ENCODE measurements at places on chromosomes 16 and 17.

- no peak for DNase-seq
Observed at GRCh38 chr16:78900044-78900811, 700.3 kb downstream of the MAF start.

DNA sequence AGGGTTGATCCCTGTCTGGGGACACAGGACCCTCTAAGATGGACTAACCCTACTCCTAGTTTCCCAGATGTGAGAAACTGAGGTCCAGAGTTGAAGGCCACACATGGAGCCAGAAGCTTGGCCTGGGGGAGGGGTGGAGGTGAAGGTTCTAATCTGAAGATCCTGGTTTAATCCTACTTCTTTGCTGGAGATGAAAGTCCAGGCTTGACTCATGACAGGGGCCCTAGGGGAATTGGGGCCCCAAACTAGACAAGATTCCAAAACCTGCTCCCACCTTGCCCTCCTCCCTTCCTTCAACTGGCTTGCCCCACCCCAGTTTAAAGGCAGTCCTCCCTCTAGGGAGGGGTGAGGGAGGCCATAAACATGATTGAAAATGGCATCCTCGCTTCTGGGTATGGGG is 21.6 kb downstream of the IGF2BP1 start:
- no peak for DNase-seq

DNA sequence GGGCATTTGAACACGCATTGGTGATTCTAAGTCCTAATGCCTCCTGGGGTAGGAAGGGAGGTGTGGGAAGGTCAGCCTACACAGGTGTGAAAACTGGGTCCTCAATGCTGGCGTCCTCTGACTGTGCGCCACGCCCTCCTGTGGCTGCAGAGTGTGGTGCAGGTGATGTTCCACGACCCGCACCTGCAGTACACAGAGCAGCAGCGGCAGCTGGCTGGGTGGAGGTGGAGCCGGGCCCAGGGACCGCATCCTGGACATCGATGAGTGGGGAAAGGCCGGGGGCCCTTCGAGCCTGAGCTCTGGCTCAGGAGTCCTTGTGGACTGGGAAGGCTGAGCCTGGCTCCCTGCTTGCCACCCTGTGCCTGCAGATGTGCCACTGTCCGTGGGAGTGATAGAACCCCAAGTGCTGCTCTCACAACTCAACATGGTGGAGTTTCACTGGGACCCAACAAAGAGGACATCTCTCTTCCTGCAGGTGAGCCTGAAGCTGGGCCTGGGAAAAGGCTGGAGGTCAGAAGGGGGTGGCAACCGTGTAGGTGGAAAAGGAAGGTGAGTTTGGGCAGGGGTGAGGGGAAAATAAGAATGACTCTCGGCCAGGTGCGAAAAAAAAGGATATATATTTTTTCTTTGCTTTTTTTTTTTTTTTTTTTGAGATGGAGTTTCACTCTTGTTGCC is 14.0 kb upstream of the STAC2 start:
- DNase-seq, result peak; percentile 65

- no peak for DNase-seq
Observed at GRCh38 chr16:22195695-22196558, 10.2 kb upstream of the EEF2K start.

- no peak for DNase-seq
Observed at GRCh38 chr17:9284884-9285283, 263.6 kb downstream of the NTN1 start.

DNA sequence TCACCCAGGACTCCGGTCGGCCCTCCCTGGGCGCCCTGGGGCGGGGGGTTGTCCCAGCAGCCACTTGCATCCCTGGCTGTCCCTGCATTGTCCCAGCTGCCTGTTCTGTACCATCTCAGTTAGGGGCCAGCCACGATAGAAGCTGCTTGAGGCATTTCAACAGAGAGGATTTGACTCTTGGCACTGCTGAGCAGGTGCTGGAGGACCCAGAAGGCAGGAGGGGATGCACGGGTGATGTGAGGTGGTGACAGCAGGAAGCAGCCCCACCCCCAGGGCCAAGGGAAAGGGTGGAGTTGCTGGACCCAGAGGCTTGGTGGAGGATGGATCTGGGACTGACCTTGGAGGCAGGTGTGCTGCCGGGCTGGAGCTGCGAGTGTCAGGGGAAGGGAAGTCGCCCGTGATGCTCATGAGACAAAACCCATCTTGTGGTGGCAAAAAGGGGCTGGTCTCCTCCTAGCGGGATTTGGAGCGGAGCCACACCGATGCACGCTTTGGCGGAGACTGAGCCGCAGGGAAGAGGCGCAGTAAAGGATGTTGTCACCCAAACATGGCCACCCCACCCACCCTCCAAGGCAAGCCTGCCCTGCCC is 188.0 kb upstream of the GSE1 start:
- no peak for DNase-seq

GRCh38 chr17:80959330-80960036 is 32.2 kb upstream of the CHMP6 start:
- no peak for DNase-seq

DNA sequence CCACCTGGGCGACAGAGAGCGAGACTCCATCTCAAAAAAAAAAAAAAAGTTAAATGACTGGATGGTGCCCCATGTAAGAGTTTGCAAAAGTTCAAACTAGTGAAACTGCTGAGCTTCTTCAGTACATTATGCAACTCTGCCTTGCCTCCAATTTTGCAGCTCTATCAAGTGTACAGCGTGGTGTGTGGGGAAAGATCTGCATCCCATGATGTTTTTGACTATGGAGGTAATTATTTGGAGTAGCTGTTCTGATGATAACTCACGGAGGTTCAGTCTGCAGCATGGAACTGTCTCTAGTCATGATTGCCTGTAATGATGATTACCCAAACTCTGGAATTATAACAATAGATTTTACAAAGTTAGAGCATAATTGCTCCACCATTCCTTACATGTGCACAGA is 149.6 kb downstream of the PITPNC1 start:
- DNase-seq, result no peak

GRCh38 chr17:79622122-79622601 is 11.3 kb upstream of the RBFOX3 start:
- DNase-seq, result no peak

DNA sequence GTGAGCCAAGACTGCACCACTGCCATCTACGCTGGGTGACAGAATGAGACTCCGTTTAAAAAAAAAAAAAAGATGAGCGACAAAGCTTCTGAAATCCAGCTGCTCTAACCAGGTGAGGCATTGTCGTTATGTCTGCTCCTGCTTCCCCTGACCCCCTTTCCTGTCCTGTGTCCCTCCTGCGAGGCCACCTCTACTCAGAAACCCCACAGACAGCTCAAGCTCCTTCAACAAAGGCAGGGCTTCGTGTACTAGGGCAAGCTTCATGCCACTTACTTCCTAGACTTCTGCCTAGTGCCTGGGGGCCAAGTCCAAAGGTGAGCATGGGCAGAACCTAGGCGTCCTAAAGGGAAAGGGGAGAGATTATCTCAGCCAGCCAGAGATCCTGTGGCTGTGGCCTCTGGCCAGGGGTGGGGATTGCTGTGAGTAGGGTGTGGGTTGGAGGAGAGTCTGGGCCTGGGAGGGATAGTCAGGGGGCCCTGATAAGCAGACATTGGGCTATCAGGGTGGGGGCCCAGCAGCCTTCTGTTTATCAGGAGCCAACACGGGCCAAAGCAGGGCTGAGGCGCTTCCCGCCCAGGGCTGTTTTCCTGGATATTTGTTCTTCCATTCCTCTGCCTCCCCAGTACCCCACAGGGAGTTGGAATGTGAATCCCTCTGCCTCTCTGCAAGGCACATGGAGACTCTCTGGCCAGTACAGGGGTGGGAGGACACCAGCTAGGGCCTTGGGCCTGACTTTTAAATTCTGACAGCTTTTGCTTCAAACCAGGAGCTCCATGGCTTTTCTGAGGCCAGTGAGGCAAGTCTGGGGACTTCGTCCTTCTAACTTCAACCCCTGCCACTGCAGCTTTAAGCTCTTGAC is 10.4 kb downstream of the ERAL1 start:
- DNase-seq, result no peak

- DNase-seq, result no peak
Observed at GRCh38 chr17:76685846-76686245, 24.9 kb downstream of the MXRA7 start.

GRCh38 chr17:21240369-21241055 is 12.7 kb downstream of the NATD1 start:
- no peak for DNase-seq

DNA sequence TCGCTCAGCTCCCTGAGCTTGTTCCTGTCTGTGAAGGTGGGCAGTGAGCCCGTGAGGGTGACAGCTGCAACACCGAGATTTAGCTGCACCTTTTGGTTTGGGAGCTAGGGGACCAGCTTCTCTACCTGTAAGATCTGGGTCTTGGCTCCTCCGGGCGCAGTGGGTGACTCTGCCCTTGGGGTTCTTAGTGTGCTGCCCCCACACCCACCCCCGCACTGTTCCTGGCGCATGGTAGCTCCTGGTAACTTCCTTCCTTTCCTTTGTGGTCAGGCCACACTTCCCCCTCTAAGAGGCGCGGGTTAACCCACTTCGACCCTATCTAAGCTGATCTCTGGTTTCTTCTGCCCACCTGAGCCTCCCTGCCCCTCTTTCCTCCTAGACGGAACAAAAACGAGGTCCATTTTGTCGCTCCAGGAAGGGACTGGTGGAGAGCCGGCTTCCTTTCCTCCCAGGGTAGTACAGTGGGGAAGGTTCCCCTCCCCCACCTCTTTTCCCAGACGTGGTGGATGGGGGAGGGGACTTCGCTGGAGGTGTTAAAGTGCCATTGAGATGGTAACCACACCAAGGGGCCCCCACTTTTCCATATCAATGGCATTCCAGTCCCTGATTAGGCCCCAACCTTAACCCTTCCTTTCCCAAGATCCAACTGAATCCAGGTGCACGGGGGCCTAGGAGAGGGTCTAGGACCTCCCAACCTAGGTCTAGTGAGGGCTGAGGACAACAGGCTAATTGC is 4.6 kb upstream of the CLDN9 start:
- no peak for DNase-seq

DNA sequence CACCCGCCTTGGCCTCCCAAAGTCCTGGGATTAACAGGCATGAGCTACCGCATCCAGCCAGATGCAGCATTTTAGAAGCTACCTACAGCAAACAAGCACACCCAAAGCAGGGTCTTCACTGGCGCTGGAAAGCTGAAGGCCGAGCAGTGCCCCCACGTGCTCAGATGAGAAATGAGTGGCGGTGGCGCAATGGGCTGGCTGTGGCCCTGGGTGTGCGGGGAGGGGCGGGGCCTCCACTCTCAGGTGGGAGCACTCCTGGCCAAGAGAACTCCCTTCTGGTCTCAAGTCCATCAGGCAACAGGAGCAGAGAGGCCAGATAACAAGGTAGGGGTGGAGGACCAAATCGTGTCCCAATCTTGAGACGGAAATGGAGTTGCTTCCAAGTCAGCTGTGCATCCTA is 12.1 kb downstream of the TMEM11 start:
- no peak for DNase-seq

DNA sequence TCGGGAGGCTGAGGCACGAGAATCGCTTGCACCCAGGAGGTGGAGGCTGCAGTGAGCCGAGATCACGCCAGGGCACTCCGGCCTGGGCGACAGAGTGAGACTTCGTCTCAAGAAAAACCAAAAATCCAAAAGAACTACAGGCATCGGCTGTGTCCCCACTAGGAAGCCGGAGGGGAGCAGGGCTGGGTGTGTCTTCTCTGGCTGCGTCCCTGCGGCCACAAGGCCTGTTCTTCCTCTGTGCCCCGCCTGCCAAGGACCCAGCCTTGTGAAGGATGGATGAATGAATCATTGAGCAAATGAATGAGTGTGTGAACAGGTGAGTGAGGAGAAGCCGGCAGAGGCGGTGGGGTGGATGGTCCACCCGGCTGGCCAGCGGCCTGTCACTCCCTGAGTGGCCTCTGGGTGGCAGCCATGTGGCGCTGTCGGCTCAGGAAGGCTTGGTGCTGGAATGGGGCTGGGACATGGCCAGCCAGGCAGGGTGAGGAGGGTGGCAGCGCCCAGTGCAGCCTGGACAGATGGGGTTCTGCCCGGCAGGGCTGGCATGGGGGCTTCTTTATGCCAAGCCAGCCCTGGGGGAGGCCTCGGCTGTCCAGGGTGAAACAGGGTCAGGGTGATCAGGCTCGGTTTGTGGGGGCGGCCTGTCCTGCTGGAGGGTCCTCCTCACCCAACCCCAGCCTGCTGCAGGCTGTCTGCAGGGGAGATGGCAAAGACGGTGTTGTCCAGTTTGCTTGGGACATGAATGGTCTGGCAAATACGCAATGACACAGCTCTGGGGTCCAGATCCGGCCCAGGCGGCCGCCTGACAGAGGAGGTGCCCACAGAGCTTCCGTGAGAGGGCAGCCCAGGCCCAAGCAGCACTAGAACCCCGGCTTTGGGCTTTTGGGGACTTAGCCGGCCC is 21.7 kb downstream of the SLC25A10 start:
- peak; percentile 93 for DNase-seq

DNA sequence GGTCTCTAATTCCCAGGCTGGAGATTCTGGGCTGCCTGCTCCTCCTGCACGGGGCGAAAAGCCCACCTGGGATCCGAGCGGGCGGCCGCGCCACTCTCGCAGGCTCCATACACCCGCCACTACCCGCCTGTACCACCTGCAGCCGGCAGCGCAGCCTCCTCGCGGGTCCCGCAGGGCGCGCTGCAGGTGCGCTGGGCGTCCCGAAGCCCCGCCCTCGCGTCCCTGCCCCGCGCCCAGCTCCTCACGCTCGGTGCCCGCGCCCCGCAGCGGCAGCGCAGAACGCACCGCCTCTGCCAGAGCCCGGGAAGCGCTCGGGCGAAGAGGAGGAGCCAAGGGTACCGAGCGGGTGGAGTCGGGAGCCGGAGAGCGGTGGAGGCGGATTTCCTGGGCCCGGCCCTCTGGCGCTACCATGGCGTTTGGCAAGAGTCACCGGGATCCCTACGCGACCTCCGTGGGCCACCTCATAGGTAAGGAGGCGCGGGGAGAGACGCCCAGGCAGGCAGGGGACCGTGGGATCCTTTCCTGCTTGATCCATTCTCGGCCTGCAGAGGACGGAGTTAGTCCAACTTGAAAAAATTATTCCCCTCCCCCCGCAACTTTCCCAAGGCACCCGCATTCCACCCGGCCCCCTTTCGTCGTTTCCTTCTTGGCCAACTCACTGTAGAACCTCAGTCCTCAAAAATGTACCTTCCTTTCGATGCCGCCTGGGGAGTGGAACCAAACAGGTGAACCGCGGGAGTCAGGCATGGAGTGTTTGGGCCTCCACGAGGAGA is at the start of gene TOM1L1:
Gene TOM1L1, plus strand, starts transcription at position 396 of the 773 bp plus-strand sequence. Its CDS starts 14 bp downstream, at position 410.
- DNase-seq, result peak; percentile 42

GRCh38 chr17:68790931-68791330 is 164.3 kb downstream of the ABCA8 start:
- no peak for DNase-seq

GRCh38 chr17:385178-385835 is 32.7 kb upstream of the RPH3AL start:
- no peak for DNase-seq

GRCh38 chr17:28958820-28959455 is 7.6 kb upstream of the PHF12 start:
- no peak for DNase-seq

DNA sequence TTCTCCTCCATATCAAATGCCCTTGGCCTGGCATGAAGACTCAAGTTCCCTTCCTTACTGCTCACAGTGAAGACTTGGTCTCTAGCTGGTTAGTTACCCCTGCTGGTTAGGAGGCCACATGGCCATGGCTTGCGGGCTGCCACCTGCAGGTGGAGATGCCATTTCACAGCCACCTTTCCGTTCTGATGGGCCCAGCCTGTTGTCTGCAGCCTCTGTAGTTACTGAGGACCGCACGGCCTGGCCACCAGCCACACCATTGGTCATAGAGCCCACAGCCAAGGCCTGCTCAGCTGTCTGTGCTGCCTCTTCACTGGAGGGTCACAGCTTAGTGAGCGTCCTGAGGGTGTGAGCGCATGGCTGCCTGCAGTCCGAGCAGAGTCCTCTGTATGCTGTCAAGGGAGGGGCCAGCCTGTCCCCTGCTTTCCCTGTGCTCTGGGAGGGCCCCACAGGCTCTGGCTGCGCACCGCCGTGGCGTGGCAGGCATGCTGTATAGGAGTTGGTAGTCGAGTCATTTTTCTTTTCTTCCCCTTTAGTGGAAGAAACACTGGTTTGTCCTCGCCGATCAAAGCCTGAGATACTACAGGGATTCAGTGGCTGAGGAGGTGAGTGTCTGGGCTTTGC is 59.2 kb downstream of the PLD6 start:
- DNase-seq, result no peak
